ENCODE measurements at places on chromosomes 1 and 21.
A peak's percentile ranks its signal among the peaks of the same experiment; 100 is the strongest.

DNA sequence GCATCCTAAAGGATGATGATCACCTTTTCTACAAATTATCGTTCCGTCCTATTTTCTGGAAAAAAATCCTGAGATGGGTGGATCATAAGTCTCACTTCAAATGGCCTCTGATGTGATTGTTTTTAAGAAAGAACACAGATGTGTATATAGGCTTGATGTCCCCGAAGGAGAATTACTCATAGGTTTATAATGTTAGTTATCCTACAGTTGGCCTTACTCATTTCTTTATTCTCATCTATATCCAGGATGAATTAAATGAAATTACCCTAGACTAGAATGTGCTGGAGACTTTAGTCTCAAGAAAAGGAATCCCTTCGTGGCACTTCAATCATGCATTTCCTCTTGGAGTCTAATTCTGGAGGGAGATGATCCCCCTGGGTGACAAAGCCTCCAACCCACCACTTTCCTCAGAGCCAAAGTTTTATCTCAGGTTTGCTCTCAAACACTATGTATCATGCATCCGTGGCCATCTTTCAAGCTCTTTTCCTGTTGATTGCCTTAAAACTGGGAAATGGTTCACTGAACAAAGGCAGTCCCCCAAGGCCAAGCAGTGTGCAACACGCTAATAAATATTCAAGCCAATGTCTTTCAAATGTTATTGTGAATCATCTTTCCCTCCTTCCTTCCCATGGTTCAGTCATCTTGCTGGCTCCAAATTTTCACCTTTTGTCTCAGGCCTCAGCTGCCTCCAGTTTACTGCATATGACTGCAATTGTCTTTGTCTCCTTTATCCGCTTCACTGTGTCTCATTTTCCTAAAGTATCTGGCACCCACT, 32.5 kb upstream of the SMYD2 start:
- DNase-seq, result no peak

DNA sequence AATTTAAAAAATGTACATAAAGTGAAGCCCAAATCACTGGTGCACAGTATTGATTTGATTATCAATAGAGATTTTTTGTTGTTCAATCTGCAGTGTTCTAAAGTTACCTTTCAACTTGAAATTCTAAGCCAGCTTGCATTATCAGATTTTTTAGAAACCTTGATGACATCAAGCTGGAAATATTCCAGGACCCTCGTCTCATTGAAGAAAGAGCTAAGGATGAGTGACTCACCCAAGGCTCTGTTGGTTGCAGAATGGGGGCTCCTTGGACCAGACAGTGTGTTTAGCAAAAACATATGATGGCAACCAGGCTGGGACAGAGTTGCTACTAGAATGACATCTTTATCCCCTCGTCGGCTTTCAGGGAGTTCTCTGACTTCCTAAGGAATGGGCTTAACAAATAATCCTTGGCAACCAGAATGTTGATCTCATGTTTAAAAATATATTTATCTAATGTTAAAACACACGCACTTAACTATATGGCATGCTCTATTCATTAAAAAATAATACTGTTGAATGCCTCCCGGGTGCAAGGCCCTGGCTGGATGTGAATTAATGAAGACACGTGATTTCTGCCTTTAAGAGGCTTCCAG, 79.7 kb downstream of the RUNX3 start:
- DNase-seq, result no peak

- no peak for DNase-seq
Measured at GRCh38 chr1:116832308-116832931, 77.3 kb upstream of the PTGFRN start.

GRCh38 chr1:154837672-154838171, 32.4 kb downstream of the KCNN3 start:
- peak; percentile 47 for DNase-seq

DNA sequence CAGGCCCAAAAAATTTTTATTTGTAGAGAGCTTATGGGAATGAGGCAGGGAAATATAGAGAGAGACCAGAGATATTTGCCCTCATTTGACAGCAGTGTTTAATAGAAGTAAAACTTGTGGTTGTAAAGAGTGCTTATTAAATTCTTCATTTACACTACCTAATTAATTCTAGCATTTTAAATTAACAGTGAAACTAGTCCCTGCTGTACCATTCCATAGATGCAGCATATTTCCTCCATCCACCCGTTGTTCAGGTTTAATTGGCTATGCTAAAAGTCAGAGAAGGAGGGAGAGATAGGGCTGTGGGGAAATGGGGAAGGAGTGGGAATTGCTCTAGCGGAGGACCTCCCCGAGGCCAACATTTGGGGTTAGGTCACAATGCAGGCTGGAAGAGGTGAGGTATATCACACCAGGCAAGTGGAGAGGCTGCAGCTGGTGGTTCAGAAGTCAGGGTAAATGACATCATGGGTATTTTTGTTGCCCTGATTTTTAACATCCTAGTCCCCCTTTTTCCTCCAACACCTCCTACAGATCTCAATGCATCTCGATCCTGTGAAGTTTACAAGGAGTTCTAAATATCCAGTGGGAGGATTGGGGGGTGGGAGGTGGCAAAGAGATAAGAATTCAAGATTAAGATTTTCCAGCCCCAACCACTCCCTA, 38.6 kb downstream of the ELAVL4 start:
- DNase-seq, result no peak

GRCh38 chr1:111015222-111015621, 51.5 kb upstream of the LRIF1 start:
- DNase-seq, result no peak

- DNase-seq, result no peak
Measured at GRCh38 chr1:22729912-22730311, 19.3 kb downstream of the EPHB2 start.

- DNase-seq, result peak; percentile 74
Measured at GRCh38 chr1:107991371-107992066, 26.5 kb upstream of the VAV3 start.

- DNase-seq, result peak; percentile 39
Measured at GRCh38 chr1:26145041-26145959, 13.6 kb upstream of the FAM110D start.

DNA sequence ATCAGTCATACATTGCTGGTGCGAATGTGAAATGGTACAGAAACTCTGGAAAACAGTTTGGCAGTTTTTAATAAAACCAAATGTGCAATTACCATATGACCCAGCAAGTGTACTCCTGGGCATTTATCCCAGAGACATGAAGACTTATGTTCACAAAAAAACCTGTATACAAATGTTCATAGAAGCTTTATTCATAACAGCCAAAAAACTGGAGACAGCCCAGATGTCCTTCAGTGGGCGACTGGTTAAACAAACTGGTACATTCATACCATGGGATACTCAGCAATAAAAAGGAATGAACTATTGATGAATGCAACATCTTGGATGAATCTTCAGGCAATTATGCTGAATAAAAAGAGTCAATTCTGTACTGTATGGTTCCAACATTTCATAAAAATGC, 97.8 kb downstream of the DTL start:
- no peak for DNase-seq

DNA sequence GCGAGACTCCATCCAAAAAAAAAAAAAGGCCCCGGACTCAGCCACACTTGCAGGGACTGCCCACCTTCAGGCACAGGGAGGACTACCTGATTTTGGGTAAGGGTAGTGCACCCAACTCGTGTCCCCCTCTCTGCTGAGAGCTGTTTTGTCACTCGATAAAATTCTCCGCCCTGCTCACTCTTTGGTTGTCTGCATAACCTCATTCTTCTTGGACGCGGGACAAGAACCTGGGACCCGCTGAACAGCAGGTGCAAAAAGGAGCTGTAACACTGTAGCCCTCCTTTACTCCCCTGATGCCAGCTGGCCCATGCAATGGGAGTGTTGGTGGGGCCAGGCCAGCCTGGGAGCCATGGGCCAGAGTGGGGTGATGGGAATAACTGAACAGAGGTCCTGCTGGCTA, 10.6 kb downstream of the S100B start:
- no peak for DNase-seq

DNA sequence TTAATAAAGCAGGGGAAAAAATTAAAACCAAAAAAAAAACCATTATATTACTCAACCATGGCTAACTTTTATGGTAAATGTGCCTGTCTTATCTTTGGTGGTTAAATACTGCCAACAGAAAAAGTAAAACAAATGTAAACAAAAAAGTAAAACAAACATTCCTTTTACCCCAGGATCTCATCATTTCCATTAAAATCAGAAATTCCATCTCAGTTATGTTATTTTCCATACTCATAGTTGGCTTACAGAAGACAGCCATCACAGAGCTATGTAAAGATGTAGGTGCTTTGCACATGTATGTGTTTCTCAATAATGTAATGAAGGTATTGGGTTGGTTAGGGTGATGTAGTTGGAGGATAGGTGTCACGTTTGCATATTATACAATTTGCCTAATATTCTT, 185.0 kb downstream of the KCNK2 start:
- no peak for DNase-seq

DNA sequence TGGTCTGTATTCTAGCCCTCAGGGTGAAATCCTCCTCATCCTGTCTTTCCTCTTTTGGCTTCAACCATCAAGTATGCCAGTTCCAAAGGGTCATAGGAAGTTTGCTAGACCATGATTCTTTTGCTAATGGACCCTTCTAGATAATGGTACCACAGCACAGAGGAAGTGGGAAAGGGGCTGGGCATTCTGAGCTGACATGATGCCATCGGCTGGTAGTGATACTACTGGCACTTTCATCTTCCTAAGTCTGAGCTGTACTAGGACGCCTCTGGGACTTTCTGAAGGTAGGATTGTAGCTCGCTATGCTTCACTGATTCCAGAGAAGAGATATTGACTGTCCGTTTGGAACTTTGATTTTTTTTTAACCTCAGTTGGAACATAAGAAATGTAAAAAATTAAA, 11.4 kb downstream of the FASLG start:
- DNase-seq, result no peak

GRCh38 chr21:15037095-15037899, 27.5 kb downstream of the NRIP1 start:
- no peak for DNase-seq

GRCh38 chr1:163241746-163242145, 39.0 kb upstream of the RGS5 start:
- DNase-seq, result no peak

DNA sequence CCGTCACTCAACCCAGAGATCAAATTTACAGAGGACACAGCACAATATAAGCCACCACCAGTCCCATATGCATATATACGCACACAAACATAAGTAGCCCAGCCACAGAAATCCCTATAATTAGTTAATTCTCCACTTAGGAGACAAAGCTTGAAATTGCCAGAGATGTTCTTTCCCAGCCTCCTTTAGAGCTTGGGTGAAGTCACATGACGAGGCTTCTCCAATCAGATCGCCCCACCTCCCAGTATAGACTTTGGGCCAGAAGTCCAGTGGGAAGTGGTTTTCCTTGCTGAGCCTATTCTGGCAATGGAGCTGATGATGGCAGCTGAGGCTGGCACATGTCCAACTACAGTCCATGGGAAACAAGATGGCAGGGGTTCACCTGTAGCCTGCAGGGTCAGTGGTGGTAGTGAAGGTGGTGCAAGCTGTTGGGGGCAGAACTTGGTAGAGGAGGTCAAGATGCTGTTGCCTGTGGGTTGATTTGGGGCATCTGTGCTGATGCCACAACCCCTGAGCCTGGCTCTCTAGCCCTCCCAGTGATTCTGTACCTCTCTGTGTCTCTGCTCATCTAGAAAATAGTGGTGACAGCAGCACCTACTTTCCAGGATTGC, 535.9 kb downstream of the MATN1 start:
- DNase-seq, result no peak

- DNase-seq, result no peak
Measured at GRCh38 chr1:47962750-47963492, 34.3 kb downstream of the TRABD2B start.

GRCh38 chr1:174174461-174175329, 15.4 kb downstream of the RABGAP1L start:
- no peak for DNase-seq

DNA sequence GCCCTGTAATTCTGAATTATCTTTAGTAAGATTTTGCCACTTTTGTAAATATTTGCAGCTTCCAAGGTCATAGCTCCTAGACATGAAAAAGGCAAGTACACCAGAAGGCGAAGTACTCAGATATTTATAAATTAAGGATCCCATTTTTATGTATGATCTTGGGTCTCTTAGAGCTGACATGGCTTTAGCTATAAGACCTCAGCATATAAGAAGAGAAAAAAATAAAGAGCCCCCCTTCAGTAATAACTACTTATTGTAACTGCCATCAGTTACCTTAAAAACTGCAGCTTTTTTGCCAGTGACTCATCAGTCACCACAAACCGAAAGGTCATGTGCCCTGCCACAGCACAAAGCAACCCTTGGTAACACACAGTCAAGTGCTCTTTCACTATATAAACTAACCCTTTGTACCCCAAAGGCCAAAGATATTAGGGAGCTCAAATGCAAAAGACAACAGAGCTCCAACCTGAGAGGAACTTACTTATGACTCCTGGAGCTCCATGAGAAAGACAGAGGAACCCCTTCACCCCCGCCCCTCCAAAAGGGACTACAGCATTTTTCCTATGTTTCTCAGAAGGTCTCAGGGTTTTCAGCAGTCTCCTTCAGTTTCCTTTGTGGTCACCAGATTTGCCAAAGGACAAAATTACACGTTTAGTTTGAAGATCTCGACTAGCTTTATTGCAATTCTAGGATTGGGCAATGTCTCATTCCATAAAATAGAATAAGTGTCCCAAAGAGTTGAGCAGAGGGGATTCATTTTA, 219.8 kb upstream of the DUSP10 start:
- DNase-seq, result peak; percentile 18

DNA sequence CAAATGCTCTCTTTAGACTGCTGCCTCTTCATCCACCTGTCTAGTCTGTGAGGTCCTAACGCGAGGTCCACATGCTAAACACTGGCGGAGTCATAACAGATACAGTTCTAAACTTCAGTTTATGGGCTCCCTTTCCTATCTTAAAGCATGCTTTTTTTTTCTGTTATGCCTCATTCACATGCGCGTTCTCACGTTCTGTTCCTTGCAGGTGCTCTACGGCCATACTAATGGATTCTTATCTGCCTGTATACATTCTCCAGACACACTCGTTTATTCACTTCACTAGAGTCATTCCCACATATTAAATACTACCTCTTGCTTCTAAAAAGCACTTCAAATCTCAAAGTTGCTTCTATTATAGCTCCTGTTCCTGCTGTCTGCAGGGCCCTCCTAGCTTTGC, 38.7 kb downstream of the PHC2 start:
- DNase-seq, result no peak

DNA sequence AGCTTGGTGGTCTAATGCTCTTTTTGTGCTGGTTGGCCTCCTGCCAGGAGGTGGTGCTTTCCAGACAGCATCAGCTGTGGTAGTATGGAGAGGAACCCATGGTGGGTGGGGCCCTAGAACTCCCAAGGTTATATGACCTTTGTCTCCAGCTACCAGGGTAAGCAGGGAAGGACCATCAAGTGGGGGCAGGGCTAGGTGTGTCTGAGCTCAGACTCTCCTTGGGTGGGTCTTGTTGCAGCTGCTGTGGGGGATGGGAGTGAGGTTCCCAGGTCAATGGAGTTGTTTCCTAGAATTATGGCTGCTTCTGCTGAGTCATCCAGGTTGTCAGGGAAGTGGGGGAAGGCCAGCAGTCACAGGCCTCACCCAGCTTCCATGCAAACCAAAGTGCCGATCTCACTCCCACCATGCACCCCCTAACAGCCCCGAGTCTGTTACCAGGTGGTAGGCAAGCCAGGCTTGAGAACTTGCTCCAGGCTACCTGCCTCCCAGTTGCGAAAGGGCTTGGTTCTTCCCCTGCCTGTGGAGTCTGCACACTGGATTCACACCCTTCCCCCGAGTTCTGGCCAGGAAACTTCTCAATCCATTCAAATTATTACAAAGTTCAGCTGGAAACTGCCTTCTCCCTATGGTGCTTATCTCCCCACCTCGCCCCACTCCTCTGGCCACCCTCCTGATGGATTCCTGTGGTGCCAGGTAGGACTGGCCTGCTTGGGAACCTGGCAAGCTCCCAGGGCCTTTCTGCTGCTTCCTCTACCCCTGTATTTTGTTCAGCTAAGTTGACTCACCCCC, 37.8 kb downstream of the DRAM2 start:
- DNase-seq, result no peak
